ENCODE measurements at places on chromosomes 2 and 18. TPM values are rescaled to one million over a fixed set of nuclear protein-coding genes. Genes with fewer than 3 reads are reported as not detected.
A peak's percentile ranks its signal among the peaks of the same experiment; 100 is the strongest.

Gene RAB17
- total RNA-seq = 0.08 TPM

Gene ST8SIA3
- total RNA-seq = 0.05 TPM

Gene NYAP2
- 1.6 TPM for total RNA-seq

Gene EFHD1
- total RNA-seq = 2.9 TPM

Gene SERPINB3
- not detected for total RNA-seq

Gene GMCL1
- total RNA-seq = 8.3 TPM

GRCh38 chr2:61356958-61357350 lies 113.9 kb downstream of the USP34 start:
- no peak for ATAC-seq

GRCh38 chr18:79245517-79246001 lies 150.2 kb upstream of the NFATC1 start:
- ATAC-seq = no peak

DNA sequence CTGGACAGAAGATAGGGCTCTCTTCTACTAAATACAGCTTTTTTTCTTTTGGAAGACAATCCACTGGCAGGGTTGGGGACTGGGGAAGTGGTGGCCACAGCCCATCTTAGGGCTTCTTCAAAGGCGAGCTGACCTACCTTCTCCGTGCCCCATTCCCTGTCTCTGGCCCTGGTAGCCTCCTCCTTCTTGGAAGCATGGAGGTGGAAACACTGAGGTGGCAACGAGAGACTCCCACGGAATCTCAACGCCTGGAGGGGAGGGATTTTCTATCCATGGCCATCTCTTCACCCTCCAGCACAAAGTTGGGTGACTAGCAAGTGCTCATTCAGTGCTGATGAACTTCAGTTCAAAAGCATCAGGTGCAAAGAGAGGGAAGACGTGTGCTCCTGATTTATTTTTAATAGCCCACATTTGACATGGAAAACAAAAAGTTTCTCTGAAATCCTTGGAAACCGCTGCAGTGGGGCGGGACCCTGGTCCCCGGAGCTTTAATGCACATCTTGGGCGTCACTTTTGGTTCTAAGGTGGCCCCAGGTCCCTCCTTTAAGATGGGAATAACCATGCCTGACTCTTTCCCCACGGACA lies 633 bp upstream of the ARMC9 start:
- no peak for ATAC-seq

GRCh38 chr18:59382383-59382782 lies 23.3 kb upstream of the LMAN1 start:
- ATAC-seq = no peak

DNA sequence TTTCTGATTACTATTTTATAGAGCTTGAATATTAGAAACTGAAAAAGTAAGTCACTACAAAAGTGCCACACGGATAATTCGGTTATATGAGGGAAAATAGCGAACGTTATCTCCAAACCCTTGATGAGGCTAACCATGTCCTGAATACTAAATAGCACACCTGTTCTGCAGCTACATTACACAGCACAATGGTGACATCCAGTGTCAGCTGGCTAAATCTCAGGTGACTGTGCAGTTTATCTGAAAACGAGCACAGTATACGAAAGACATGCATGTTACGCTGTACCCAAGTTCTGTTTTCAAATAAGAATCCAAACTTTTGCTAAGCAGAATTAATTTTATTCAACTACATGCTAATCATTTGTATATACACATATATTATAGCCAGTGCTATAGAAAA lies 9.0 kb downstream of the CCDC68 start:
- no peak for ATAC-seq

DNA sequence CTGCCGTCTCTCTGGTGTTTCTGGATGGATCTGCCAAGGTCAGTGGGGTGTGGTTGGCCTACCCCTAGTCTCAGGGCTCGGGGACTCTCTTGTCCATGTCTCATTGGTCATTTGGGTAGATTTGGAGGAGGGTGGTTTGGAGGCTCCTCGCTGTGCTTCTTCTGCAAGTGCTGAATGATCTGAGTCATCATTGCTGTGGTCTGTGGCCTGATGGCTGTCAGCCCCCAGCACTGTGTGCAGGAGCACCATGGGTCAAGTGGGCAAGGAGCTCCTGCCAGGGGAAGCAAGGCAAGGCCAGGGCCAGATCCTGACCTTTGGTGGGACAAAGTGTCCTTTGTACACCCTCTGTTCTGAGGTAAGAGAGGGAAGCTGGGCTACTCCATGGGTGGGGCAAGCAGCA lies 221.8 kb downstream of the FHOD3 start:
- no peak for ATAC-seq

DNA sequence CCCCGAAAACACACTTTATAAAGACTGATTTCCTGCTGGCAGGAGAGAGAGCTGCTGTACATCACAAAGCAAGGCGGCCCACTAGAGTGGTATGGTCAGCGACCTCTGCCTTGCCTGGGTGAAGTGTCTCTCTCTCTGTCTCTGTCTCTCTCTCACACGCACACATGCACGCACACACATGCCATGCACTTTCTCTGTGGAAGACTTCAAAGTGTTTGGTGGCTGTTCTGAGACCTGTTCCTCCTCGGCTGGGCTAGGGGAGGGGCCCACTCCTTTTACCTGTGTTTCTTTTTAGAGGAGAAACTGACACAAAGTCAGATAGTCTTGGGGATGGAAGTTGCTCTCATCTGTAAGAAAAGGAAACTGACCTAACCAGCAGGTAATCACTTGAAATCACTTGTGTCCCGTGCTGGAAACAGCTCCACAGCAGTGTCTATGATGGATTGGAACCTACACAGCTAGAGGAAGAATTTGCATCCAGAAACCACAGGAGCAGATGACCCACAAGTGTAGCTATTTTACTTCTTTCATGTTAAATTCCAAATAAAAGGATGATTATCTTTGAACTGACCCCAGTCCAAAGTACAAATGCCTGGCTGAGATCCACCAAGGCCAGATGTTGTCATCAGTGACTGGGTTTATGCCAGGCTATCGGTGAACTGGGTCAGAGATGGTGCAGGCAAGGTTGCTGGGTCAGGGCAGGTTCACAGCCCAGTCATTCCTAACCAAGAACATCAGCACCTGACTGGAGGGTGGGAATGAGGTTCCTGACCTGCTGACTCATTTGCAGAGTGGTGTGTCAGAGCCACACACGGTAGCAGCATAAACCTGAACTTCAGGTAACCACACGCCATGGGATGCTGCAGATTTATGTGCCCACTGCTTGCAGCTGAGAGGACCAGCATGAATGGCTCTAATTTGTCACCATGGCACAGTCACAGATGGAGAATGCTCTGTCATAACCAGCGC lies 63.0 kb downstream of the NPAS2 start:
- no peak for ATAC-seq

GRCh38 chr2:3302751-3303582 lies 74.7 kb downstream of the EIPR1 start:
- peak; percentile 66 for ATAC-seq

DNA sequence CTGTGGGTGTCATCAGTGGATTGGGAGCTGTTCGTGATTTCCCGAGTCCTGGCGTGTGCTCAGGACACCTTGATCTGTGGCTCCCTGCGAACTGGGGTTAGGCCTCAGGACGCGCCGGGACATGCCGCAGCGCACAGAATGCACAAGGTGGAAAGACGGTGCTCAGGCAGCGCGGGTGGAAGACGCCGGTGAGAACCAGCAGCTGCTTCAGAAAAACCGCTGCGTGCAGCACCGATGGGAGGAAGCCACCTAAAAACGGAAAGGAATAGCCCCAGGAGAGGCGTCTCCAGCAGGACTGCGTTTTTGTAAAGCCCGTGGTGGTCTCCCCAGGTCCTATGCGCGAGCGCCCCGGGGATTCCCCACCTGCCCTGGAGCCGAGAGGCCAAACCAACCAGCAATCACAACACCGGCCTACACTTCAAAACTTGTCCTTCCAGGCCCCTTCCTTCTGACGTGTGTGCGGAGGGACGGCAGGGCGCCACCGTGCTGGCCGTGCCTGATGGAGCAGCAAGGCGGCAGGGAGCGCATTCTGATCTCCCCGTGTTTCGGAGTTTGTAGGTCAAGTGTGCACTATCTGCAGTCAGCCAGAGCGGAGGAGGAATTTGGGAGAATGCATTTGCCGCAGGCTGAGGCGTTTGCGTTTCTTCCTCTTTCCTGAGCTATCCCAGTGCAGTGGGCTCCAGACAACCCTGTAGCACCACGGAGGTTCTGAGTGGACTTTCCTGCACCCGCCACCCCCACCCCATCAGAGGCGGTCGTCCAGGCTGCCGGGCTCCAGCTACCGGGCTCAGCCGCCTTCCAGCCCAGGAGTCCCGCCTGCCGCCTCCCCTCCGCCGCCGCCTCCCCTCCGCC lies 32.2 kb downstream of the RTP5 start:
- no peak for ATAC-seq

DNA sequence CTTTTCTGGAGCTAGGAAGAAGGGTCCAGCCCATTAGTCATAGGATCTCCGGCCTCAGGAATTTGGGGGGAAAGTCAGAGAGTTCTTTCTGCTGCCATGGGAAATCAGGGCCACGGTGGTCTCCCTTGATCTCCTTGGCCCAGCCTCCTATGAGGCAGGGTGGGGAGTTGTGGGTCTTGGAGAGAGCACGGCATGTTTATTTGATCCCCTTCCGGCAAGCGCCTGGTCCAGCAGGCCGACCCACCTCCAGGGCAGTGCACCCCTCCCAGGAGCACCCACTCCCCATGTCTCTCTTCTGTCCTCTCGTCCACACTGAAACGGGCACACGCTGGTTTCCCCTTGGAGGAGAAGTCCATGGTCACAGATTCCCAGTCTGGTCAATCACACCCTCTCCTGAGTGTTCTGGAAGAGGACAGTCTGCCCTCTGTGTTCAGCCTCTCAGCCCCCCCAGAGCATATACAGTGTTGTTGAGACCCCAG lies 464.6 kb upstream of the HS6ST1 start:
- no peak for ATAC-seq

- peak; percentile 82 for ATAC-seq
Observed at GRCh38 chr2:32553829-32554432, 73.9 kb upstream of the TTC27 start.

GRCh38 chr18:49020129-49020528 lies 69.4 kb upstream of the SMAD7 start:
- no peak for ATAC-seq

Data from motor neuron (in vitro differentiated cells).